NCI-H1092 (cell line): ENCODE measurements at places on chromosomes 5 and 9.
A peak's percentile ranks its signal among the peaks of the same experiment; 100 is the strongest.

DNA sequence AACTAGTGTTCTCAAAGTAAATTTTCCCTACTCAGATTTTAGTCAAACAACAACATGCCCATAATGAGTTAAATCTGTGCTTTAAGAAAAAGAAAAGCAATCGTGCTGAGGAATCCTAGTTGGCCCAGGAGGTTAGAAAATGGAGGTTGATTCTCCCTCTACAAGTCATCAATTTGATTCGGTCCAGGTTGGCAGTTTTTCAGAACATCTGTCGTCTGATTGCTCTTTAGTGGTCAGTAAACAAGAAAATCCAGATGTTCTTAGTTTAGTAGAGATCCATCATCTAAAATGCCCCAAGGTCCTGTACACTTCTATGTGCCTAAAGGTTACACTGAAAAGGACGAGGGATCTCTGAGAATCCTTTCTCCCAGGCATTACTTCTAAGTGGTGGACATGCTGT lies 659.2 kb downstream of the MTRR start:
- DNase-seq, result no peak

DNA sequence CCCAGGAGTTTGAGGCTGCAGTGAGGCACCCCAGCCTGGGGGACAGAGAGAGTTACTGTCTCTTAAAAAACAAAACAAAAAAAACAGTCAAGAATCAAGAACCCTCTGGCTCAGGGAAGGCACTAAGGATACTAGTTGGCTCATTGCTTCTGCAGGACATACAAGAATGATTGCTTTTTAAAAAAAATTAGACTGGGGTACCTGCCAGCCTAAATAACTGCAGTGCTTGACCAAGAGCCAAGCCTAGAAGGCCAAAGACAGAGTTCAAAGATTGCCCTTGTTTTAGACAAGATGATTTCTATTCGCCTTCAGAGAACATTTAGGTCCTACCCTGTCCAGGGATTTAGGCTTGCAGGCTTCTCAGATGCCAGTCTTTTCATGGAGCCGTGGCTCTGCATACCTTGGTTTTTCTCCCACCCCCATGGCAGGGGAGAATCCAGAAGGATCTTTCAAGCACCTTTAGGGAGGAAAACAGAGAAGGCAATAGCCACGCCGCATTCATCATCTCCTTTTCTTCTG lies 93.7 kb upstream of the IL6ST start:
- DNase-seq, result no peak

- no peak for DNase-seq
Measured at GRCh38 chr5:175034924-175035323, 310.5 kb downstream of the MSX2 start.

DNA sequence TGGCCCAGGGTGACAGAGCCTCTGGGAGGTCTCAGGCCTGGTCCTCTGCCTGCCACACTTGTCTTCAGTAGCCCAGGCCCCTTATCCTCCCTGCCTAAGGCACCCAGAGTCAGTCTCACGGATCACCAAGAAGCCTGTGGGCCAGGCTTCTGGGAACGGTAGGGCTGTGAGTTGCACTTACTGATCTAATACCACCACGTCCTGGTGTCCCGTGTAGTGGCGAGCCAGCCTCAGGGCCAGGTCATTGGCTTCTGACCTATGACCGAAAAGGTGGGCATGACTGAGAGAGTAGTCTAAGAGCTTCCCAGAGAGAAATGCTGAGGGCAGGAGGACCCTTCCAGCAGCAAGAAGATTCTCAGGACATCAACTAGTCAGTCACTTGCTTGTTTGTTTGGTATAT lies 7.4 kb downstream of the PHYKPL start:
- DNase-seq, result no peak

- no peak for DNase-seq
Measured at GRCh38 chr5:17157294-17157693, 60.1 kb upstream of the BASP1 start.

GRCh38 chr9:38316166-38316780 lies 76.2 kb upstream of the ALDH1B1 start:
- no peak for DNase-seq

DNA sequence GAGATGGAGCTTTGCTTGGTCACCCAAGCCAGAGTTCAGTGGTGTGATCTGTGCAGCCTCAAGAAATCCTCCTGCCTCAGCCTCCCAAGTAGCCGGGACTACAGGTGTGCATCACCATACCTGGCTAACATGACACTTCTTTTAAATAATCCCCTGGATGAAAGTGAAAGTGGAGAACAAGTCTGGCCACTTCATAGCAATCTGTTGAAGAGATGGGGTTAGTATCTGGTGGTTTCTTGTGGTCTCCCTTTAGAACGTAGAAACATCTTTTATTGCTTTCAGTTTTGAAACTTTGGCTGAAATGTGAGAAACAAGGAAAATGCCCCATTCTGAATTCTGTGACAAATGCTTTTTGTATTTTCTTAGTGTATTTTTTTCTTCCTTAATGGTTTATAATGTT lies 452.5 kb upstream of the RIOK2 start:
- no peak for DNase-seq

DNA sequence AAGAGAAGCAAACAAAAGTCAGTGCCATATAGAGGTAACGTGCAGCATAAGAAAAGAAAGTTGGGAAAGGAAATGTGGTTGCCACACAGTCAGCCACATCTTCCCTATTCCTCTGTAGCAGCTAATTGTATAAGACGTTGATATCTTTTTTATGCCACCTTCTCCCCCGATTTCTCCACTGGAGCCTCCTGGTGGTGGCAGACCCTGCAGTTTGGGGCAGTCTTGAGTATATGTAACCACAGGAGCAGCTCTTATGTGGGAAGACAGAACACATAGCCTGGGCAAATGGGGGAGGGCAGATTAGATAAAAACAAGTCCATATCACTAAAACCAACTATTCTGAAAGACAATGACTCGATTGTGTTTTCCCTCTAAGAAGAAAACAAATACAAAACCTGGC lies 99.7 kb downstream of the PLCXD3 start:
- no peak for DNase-seq

DNA sequence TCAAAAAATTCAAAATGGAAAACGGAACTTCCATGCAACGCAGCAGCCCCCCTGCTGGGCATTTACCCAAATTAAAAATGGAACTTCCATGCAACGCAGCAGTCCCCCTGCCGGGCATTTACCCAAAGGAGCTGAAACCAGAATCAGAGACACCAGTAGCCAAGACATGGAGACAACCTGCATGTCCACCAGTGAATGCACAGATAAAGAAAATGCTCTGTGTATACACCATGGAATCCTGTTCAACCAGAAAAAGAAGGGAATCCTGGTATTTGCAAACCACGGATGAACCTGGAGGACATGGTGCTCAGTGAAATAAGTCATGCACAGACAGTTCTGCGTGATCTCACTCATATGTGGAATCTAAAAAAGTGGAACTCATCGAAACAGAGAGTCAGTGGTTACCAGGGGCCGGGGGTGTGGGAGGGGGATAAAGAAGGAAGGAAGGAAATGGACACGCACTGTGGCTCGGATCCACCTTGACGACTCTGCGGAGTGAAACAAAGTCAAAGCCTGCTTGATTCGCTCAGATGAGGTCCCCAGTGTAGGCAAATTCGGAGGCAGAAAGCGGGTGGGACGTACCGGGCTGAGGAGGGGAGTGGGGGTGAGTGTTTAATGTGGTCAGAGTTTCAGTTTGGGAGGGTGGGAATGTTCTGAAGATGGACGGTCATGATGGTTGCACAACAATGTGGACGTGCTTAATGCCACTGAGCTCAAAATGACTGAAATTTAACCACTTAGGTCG lies 40.2 kb upstream of the EXOC3 start:
- DNase-seq, result no peak

- DNase-seq, result no peak
Measured at GRCh38 chr5:109971968-109972367, 282.2 kb downstream of the MAN2A1 start.

DNA sequence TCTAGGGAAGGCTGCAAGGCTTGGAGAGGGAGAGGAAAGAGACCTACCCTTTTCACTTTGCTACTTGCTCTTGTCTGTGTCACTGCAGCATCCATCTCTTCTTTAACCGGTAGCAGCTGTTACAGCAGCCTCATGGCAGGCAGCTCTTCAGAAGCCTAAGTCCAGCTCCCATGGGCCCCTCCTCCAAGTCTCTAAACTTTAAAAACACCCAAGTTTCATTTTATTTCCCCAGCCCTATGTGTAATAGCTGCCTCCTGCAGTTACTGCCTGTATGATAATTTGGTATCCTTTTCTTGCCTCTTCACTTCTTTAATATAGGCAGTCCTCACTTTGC lies 313.1 kb upstream of the PIK3R1 start:
- no peak for DNase-seq

- DNase-seq, result peak; percentile 9
Measured at GRCh38 chr5:107389130-107389774, 281.5 kb downstream of the EFNA5 start.

GRCh38 chr5:108720391-108720790 lies 27.3 kb upstream of the FER start:
- no peak for DNase-seq

GRCh38 chr5:150527038-150527437 lies 19.1 kb downstream of the NDST1 start:
- DNase-seq, result no peak

GRCh38 chr9:37466037-37466709 lies 923 bp upstream of the ZBTB5 start:
- peak; percentile 74 for DNase-seq

- no peak for DNase-seq
Measured at GRCh38 chr5:1392801-1393565, 48.1 kb upstream of the CLPTM1L start.

DNA sequence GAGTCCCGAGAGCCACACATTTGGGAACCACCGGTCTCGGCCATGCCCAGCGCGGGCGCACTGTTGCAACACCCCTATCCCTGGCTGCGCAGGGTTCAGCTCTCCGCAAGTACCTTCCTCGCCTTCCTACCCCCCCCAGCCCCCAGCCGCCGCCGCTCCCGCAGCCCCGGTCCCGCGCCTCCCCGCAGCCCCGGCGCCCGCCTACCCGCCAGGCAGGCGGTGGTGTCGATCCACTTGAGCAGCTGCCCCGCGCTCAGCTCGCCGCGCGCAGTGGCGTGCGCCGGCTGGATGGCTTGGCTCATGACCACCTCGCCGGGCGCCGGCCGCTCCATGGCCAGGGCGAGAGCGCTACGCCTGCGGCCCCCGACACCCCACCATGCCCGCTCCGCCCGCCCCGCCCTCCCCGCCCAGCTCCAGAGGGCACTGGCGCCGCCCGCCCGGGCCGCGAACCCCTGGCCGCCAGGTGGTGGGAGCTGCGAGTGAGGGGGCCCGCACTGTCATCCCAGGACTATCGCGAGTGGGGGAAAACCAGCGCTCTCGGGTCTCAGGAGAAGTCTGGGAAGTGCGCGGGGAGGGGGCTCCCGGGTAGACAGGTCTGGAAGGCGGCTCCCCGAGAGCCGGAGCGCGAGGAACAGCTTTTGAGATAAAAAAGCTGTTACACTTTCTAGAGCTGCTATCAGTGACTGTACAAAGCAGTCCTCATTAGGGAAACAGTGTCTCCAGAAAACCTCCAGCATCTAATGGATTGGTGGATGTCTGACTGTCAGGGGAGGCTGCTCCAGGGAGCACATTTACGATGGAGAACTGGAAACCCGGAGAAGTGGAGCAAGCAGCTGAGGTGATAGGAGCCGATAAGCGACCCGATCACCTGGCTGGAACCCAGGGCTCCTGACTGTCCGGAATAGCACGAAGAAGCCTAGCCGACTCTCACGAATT lies at the start of gene ACOT12:
TSS of gene ACOT12 (minus strand) at position 352 of the 936 bp plus-strand sequence. CDS start at position 332, 20 bp downstream.
- DNase-seq, result peak; percentile 1

DNA sequence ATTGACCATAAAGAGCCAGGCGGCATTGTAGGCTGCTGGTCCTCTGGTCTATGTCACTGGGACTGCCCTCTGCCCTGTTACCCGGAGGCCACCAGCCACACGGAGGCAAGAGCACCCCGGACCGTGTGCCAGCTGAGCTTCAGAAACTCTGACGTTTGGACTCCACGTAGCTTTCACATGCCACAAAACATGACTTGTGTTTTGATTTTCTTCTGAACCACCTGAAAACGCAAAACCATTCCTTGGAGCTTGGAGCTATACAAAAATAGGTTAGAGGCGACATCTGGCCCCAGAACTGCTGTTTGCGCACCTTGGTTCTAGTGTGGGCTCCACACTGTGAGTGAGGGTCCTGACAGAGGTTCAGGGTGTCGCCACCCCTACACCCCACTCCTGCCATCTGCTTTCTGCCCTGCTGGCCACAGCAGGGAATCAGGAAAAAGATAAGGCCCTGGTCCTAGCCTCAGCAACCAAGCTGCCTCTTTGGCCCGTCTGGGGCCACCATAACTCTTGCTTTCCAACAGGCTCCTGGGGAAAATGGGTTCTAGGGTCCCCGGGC lies 151.3 kb upstream of the IRX2 start:
- DNase-seq, result no peak

GRCh38 chr9:108060175-108060574 lies 570.6 kb upstream of the KLF4 start:
- DNase-seq, result no peak

GRCh38 chr5:61306531-61307131 lies 25.4 kb upstream of the ZSWIM6 start:
- no peak for DNase-seq

DNA sequence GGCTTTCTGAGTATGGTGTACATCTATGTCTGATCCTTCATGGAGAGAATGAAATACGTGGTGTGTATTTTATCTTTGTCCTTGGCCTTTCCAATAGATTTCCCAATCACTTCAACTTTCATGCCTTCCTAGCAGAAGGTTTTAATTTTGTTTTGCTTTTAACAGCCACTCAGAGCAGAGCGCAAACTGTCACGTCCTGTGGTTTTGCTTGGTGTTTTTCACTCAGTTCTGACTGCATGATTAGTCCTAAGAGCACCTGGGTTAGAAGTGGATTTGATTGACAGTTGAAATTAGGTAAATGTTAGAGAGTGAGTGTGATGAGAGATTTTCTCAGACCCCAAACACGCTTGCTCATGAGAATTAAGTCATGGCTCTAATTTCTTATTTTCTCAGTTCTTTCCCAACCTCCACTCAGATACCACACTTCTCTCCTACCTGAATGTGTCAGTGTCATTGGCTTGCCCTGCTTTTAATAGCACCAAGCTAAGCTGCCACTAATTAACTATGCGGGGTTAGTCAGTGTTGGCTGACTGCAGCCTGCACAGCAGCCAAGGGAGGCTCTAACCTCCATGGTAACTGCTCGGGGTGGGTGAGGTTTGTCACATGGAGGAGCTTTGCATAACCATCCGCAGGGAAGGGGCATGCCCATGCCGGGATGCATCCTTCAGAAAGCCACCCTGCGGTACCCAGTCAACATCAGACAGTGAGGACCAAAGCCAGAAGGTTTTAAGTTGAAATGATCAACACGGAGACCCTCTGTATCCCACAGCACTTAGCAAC lies 173.4 kb downstream of the NR3C1 start:
- no peak for DNase-seq

DNA sequence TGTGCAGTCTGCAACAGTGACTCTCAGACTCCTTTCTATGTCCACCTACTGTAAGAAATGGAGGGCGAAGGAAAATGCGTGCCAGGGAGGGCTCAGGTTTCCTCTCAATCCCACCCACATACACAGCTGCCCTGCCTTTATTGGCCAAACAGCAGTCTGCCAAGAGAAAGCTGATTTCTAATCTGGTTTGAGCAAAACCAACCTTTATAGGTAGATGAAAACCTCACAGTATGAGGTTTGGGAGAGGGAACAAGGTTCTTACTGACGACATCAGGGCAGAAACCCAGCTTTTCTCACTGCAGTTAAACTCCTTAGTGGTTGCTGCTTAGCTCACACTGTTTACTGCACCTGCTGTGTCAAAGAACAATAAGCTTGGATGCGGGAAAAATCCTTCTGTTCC lies 152.3 kb upstream of the KLF9 start:
- peak; percentile 53 for DNase-seq

GRCh38 chr5:65034813-65035209 lies 266.1 kb downstream of the CWC27 start:
- no peak for DNase-seq

GRCh38 chr9:112817860-112818203 lies 67.3 kb downstream of the SNX30 start:
- DNase-seq, result no peak

- no peak for DNase-seq
Measured at GRCh38 chr5:78628270-78628992, 20.1 kb downstream of the LHFPL2 start.
